ENCODE measurements at places on chromosomes 12 and 14. TPM values are rescaled to one million over a fixed set of nuclear protein-coding genes. Genes with fewer than 3 reads are reported as not detected.

GPR162 gene
- total RNA-seq, result 23.2 TPM

IAPP gene
- not detected for total RNA-seq

SYCP3 gene
- 0.26 TPM for total RNA-seq

MUCL1 gene
- not detected for total RNA-seq

- H3K27ac ChIP-seq, result no peak overlapping the region
- H3K4me1 ChIP-seq, result no peaks in the 10 kb centered on the region
- DNase-seq, result no peak
- H3K4me3 ChIP-seq, result no peak overlapping the region
These were observed 31.5 kb downstream of the SLC6A12 start for GRCh38 chr12:182381-182892.

GRCh38 chr12:63084501-63084900 lies 66.5 kb downstream of the AVPR1A start:
- no peaks in the 10 kb centered on the region for H3K27me3 ChIP-seq
- H3K4me3 ChIP-seq, result no peak overlapping the region
- no peak overlapping the region for H3K27ac ChIP-seq
- DNase-seq, result no peak
- H3K36me3 ChIP-seq, result no peaks in the 10 kb centered on the region
- H3K4me1 ChIP-seq, result no peaks in the 10 kb centered on the region

DNA sequence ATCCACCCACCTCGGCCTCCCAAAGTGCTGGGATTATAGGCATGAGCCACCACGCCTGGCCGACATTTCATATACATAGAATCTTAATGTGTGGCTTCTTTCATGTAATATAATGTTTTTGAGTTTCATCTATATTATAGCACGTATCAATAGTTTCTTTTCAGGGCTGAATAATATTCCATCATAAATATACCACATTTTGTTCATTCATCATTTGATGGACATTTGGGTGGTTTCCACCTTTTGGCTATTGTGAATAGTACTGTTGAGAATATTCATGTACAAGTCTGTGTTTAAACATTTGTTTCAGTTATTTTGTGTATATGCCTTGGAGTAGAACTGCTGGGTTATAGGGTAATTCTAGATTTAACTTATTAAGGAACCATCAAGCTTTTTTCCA lies 12.0 kb downstream of the ACVR1B start:
- no peak overlapping the region for H3K27ac ChIP-seq
- H3K4me3 ChIP-seq, result no peak overlapping the region
- peaks cover 12% of the 10 kb centered on the region for H3K36me3 ChIP-seq

GRCh38 chr12:122867691-122868461 lies 28.0 kb downstream of the VPS37B start:
- H3K4me1 ChIP-seq, result peaks cover 28% of the 10 kb centered on the region
- peaks cover 31% of the 10 kb centered on the region for H3K36me3 ChIP-seq
- H3K4me3 ChIP-seq, result no peak overlapping the region

DNA sequence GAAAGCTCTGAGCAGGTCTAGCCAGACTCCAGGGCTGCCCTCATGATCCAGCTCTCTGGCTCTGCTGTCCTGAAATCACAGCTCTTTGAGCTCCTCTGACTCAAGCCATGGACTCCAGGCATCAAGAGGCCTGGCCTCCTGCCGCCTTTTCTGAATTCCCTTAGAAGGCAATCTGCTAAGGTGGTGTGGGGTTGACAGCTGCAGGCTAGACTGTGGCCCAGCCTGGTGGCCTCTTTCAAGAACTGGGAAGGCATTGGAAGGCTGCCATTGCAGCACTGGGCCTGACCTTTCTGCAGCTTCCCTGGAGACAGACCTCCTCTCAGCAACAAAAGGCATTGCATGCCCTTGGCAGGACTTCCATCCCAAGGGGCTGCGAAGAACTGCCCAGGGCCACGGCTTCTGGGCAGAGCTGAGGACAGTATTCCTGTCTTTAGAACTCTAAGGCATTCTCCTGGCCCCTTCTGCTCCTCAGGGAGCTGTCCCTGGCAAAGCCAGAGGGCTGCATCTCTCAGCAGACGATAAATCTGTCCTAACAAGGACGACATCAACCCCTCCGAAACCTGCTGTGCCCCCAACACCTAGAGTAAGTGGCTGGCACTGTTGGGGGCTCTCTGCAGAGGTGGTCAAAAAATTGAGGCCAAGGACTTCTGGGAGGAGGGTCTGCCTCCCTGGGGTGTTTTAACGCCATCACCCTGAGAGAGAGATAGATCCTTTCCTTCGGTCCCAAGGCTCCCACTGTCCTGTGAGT lies 115.6 kb downstream of the RBM19 start:
- no peaks in the 10 kb centered on the region for H3K4me1 ChIP-seq
- no peak overlapping the region for H3K4me3 ChIP-seq
- H3K27ac ChIP-seq, result no peak overlapping the region
- H3K27me3 ChIP-seq, result no peaks in the 10 kb centered on the region
- no peak for DNase-seq
- H3K36me3 ChIP-seq, result no peaks in the 10 kb centered on the region

- no peak overlapping the region for H3K27ac ChIP-seq
- no peak overlapping the region for H3K4me3 ChIP-seq
- peaks cover 23% of the 10 kb centered on the region for H3K27me3 ChIP-seq
- no peaks in the 10 kb centered on the region for H3K4me1 ChIP-seq
- no peaks in the 10 kb centered on the region for H3K36me3 ChIP-seq
These were observed 96.8 kb upstream of the IFNG-AS1 start for GRCh38 chr12:67892259-67893021.

DNA sequence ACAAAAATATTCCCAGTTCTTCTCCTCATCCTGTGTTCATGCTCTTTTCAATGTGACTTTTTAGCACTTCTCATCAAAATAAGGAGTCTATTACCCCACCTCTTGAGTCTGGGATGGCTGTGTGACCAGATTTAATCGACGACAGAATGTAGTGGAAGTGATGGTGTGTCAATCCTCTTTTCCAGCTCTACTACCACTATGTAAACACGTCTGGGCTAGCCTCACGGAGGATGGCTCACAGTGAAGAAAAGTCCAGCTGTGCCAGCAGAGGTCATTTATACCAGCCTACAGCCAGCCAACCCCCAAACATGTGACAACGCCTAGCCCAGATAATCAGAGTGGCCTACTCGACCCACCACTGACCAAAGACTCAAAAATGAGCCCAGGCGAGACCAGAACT lies 37.3 kb upstream of the FGF6 start:
- no peak overlapping the region for H3K4me3 ChIP-seq
- no peak overlapping the region for H3K27ac ChIP-seq
- H3K36me3 ChIP-seq, result no peaks in the 10 kb centered on the region
- peaks cover 3% of the 10 kb centered on the region for H3K4me1 ChIP-seq
- no peaks in the 10 kb centered on the region for H3K27me3 ChIP-seq

GRCh38 chr14:91231446-91231845 lies 13.1 kb downstream of the GPR68 start:
- H3K4me3 ChIP-seq, result no peak overlapping the region
- H3K27me3 ChIP-seq, result no peaks in the 10 kb centered on the region
- H3K4me1 ChIP-seq, result no peaks in the 10 kb centered on the region
- no peak overlapping the region for H3K27ac ChIP-seq

Measured in A673 (cell line).